ENCODE measurements at places on chromosomes 2 and 18.

DNA sequence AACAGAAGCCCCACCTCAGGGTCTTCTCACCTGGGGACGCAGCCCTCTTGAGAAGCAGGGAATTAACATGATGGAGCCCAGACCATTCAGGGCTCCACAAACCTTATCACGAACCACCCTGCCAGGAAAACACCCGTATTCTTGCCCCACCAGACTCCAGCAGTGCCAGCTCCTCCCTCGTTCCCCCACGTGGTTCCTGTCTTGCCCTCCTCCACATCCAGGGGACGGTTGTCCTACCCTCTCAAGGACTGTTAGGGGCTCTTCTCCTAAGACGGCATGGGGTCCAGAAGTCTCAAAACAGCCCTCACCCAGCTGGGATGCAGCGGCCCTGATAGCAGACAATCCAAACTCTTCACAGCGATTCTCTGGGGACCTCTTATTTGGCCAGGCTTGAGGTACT is 372.2 kb upstream of the HS6ST1 start:
- DNase-seq = no peak

GRCh38 chr2:98909317-98910211 is 26.5 kb downstream of the CRACDL start:
- DNase-seq = peak; percentile 27

GRCh38 chr2:61018318-61018755 is 282 bp upstream of the PUS10 start:
- DNase-seq = no peak

- DNase-seq = no peak
Measured at GRCh38 chr2:176083796-176084261, at the start of gene EVX2. EVX2 (minus strand) TSS chr2:176083962; CDS start chr2:176083776, 186 bp downstream.

Measured in fibroblast of the conjunctiva (primary cell).